Stimulated activated CD8-positive, alpha-beta memory T cell treated with anti-CD3 and anti-CD28 coated beads, Interleukin-2, amount 100 ng/mL, for 1 hour (primary cell): ENCODE measurements at places on chromosomes 12 and 14.

GRCh38 chr12:109120095-109120494 is 3.7 kb downstream of the ACACB start:
- no peak for DNase-seq

GRCh38 chr14:88829685-88830302 is 5.3 kb downstream of the TTC8 start:
- DNase-seq, result no peak

DNA sequence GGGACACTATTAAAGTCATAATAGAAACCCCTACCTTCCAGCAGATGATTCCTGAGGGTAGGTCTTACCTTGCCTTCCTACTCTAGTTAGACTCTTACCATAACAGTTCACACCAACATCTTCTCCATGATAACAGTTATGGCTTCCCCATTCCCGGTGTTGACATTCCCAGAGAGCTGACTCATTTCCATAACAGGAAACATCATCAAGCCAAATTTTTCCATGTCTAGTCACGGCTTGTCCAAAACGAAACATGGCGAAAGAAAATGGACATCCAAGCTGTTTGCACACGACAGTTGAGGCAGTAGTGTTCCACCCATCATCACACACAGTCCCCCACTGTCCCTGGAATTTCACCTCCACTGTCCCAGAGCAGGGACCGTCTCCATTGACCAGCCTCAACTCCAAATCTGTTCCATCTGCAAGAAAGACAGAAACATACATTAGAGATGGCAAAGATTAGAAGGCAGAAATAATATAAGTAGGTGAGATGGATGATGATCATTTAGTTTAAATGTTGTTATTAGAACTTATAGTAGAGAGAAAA is 10.6 kb downstream of the CD163L1 start:
- no peak for DNase-seq

DNA sequence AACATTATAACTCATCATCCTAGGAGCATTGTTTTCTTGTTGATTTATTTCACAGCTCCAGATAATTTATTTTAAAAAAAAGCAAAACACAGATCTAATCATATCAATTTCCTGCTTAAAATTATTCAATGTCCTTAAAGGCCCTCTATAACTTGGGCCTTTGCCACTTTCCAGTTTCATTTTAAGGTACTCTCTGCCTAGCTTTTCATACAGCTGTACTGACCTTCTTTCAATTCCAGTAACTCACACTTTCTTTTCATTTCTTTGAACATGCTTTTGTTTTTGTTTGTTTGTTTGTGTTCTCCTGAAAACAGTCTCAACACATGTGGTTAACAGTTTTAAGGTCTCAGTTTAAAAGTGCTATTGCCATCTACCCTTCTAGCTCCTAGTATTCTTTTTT is 281.9 kb downstream of the ACSS3 start:
- DNase-seq, result no peak

DNA sequence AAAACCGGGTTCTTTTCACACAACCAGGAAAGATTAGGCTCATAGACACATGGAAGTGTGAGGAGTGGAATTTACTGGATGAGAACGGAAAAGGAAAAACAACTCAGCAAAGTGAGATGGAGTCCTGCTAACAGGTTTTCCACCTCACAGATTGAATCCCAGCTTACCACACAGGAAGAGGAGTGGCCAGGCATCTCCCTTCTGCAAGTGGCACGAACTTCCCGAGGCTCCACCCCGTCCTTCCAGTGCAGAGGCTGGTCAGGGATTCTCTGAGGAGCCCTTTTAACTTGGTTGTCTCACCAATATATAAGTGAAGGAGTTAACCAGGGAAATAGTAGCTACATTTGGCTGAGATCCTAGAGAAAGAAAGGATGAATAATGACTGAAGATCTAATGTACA is 102.8 kb downstream of the SCAF11 start:
- DNase-seq, result no peak

DNA sequence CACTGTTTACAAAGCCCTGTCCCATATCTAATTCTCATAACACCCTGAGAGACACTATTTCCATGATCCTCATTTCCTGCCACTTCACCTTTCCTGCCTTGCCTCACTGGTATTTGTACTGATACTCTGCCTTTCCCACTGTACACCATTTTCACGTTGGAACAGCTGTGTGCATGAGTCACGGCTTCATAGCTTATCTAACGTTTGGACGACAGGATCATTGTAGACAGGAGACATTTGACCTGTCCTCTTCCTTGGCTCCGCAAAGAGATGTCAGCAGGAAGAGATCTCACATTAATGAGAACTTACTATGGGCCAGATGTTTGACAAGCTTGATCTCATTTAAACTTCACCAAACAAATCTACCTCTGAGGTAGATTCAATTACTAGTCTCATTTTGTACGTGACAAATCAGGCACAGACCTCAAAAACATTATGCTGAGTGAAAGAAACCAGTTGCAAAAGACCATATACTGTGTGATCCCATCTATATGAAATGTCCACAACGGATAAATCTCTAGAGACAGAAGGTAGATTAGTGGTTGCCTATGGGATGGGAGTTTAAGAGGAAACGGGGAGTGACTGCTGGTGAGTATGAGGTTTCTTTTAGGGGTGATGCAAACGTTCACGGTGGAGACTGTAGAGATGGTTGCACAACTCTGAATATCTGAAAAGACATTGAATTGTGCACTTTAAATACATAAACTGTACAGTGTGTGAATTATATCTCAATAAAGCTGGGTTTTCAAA is 71.2 kb downstream of the KCNK13 start:
- no peak for DNase-seq

- DNase-seq, result no peak
Measured at GRCh38 chr14:68470361-68470760, 322.5 kb downstream of the ZFP36L1 start.

DNA sequence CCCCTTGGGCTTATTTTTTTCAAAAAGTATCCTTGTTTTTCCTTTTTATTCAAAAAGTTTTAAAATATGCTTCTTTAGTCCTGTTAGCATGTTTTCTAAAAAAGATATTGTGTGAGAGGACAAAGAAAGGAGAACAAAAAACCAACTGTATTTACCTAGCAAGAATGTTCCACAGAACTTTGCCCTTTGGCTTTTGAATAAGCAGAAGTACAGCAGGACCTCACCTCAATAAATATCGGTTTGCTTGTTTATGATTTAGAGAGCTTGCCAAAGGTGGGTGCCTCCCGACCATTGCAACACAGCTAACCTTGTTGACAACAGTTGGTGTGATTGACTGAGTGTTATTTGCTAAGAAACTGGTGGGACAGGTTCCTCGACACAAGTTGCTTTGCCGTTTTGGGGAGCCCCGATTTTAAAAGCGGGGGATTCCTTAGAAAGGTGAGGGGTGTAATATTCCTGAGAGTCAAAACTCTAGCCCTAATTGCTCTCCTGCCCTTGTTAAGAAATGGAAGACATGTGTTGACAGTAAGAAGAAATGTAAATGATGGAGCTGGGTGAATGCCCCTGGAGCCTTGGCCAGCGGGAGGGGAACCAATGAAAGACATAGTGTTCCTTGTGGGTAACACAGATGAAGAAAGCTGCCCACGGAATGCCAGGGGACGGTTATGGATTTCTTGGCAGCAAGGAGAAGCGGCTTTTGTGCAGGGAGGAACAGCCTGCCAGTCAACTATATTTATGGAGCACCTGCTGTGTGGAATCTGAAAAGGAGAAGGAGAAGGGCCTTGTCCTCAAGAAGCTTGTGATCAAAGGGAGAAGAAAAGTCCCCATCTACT is 13.7 kb downstream of the MYBPC1 start:
- no peak for DNase-seq

DNA sequence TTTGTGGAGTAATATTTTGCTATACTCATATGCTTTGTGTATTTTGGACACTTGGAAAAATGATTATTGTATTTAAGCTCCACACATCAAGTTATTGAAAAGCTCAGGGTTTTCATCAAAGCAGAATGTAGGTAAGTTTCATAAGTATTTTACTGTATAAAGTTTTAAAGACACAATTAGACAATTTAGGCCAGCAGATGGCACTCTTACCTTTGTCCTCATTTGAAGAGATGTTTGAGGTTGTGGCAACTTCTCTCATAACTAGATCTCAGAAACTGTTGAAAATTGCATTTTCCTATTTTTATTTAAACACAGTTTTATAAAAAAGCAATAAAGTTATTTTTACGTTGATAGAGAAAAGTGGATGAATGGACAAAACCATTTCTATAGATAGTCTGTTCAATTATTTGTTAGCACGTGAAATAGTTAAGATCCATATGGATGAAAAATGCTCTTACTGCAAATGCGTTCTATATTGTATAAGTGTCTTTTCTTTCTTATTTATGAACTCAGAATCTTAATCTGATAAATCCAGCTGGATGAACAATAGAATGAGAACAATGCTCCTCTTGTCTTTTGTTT is 300.0 kb downstream of the AEBP2 start:
- no peak for DNase-seq

- no peak for DNase-seq
Measured at GRCh38 chr14:50263321-50263720, 31.9 kb upstream of the SOS2 start.
